ENCODE measurements at places on chromosomes 12 and 14. TPM values are rescaled to one million over a fixed set of nuclear protein-coding genes. Genes with fewer than 3 reads are reported as not detected.

The RIPK3 gene
- not detected for total RNA-seq

The PRKD1 gene
- 4.4 TPM for total RNA-seq

The DIO3 gene
- total RNA-seq, result not detected

The KLRC4 gene
- total RNA-seq, result not detected

The ZC2HC1C gene
- 0.21 TPM for total RNA-seq

The PPFIA2 gene
- 0.33 TPM for total RNA-seq

- peak; percentile 20 for DNase-seq
These were observed at the start of gene CCDC85C for GRCh38 chr14:99603471-99604277. Gene CCDC85C, minus strand, starts transcription at chr14:99604207. Its CDS starts 248 bp downstream, at chr14:99603959.

DNA sequence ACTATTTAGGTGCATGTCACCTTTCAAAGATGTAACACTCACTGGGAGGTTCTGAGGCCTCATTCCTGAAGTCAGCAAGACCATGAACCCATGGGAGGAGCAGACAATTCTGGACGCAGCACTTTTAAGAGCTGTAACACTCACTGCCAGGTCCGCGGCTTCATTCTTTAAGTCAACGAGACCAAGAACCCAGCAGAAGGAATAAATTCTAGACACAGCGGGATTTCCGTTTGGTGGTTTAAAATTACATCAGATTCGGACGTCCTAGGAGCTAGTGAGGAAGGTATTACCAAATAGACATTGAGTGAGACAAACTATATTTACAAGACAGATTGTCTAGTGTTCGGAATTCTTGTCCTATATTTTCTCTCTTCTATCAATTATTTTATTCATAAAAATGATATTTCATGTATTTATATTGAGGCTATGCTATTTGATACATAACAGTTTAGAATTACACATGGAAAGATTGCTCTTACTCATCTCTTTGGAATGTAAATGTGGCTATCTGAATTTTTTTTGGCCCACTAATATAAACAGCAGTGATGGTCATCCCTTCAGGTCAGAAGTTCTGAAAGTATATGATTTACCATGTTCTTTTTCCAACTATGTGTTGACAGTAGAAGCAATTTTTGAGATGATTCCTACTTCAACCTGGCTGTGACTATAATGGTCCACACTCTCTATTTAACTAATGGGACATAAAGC, 1973.0 kb upstream of the FLRT2 start:
- peak; percentile 79 for DNase-seq

- DNase-seq, result no peak
These were observed 25.2 kb upstream of the OAS1 start for GRCh38 chr12:112881602-112882001.

DNA sequence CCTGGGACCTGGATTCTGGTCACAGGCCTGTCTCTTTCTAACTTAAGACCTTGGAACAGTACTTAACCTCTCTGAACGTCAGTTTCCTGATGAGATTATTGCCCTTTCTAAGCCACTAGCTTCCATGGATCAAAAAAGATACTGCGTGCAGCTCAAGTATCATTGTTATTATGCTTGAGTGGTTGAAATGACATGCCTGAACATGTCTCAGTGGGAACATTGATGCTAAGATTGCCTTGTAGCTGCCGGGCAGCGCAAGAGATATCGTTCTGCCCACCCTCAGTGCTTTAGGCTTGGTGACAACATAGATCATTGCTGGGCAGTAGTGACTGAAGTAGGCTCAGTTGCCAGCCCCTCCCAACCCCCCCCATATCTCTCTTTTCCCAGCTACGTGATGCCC, 131.9 kb downstream of the SMOC1 start:
- no peak for DNase-seq

- DNase-seq, result no peak
These were observed at the start of gene CLECL1 for GRCh38 chr12:9732921-9733461. Gene CLECL1, minus strand, starts transcription at chr12:9733097.

- DNase-seq, result no peak
These were observed 787 bp upstream of the PRMT5 start for GRCh38 chr14:22929961-22930364.

DNA sequence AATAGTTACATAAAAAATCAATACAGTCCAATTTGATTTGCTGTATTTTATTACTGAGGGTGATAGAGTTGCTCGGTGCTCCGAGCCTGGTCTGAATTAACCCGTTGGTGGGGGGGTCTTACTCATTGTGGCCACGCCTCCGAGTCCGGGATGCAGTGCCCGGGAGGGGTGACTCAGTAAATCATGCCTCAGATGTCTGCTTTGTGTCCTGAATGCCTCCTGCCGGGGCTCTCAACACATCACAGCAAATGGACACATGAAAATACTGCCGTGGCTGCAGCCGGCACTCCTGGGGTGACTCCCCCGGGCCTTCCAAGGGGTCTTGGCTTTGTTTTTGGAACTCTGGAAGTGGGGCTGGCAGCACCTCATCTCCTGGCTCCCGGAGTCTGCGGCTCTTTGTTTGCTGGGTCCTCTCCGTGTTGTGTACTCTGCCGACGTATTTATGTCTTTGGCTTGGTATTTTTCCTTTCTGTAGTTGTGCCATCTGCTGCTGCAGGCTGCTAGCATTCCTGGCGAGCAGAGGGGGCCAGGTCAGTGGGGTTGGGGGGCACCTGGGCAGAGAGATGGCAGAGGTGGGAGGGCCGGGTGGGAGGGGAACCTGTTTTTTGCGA, 129.0 kb downstream of the AACS start:
- DNase-seq, result no peak

DNA sequence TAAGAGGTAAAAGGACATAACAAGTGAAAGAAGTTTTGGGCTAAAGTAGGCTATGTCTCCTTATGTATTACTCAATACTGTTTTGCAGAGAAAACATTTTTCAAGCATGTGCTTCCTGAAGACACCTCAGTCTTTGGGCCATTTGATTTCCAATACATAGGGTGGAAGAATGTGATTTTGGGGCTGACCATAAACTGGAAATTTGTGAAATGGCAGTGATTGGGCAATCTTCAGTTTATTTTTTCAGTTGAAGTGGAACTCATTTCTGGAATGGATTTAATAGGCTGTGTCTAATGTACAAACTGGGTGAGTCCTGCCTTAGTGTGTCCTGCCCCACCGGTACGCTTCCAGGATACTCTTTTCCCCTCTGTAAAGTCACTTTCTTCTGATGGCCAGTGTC, 2.8 kb upstream of the ACADS start:
- no peak for DNase-seq

GRCh38 chr14:97277711-97278110, 480.5 kb downstream of the VRK1 start:
- DNase-seq, result no peak

DNA sequence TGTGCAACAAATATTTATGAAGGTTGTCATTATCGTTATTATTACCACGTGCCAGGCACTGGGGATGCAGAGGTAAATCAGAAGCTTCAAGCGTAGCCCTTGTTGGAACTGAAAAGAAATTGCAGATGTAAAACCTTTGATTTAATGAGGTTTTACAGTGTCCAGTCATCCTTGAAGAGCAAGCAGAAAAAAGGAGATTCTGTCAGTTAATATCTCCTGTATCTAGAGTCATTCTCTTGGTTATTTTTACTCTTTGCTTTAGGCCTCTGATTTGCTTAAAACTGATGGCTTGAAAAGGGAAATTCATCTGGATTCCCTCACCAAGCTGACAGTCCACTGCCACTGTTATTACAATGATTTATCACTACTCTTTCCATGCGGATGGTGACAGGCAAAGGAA, 179.3 kb downstream of the GALC start:
- DNase-seq, result no peak

- DNase-seq, result no peak
These were observed 29.6 kb upstream of the KCNK10 start for GRCh38 chr14:88352698-88353097.

- DNase-seq, result peak; percentile 31
These were observed 1187.3 kb upstream of the SEL1L start for GRCh38 chr14:82720946-82721345.

- no peak for DNase-seq
These were observed 35.8 kb downstream of the DDX51 start for GRCh38 chr12:132108211-132108832.

- no peak for DNase-seq
These were observed 48.9 kb upstream of the BTG1 start for GRCh38 chr12:92194561-92194960.

DNA sequence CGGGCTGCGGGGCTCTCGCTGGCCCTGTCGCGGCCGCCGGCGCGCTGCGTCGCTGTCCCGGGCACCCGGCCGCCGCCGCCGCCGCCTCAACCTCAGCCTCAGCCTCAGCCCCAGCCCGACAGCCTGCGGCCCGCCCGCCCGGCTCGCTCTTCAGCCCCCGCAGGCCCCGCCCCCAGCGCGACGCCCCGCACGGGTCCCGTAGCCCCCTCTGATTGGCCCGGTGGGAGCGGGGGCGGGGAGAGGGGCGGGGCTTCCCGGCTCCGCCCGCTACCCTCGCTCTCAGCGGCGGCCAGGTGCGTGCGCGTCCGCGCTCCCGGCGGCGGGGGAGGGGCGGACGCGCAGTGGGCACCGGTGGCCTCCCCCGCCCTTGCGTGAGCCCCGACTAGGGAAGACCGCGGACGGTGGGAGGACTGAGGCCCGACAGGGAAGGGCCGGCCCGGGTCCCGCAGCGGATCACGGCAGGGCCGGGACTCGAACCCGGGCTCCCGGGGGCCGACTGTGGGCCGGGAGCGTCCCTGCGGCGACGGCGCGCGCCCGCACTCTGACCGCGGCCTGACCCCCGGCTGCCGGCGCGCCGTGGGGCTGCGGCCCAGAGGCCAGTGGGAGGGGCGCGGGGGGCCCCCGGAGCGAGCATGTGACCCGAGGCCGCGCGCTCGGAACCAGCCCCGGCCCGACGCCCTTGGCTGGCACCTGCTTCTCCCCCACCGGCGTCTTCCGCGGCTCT, at the start of gene PPP1R13B:
PPP1R13B (minus strand) TSS at position 125 of the 724 bp plus-strand sequence. CDS start 268 bp downstream, outside the sequence.
- peak; percentile 74 for DNase-seq

GRCh38 chr12:43318021-43318420, 234.0 kb downstream of the ADAMTS20 start:
- DNase-seq, result no peak

GRCh38 chr12:123050331-123050831, 69.9 kb downstream of the ARL6IP4 start:
- DNase-seq, result peak; percentile 47

- no peak for DNase-seq
These were observed 36.0 kb downstream of the NINJ2 start for GRCh38 chr12:627285-627684.

GRCh38 chr14:37056473-37056872, 115.9 kb downstream of the SLC25A21 start:
- peak; percentile 72 for DNase-seq

DNA sequence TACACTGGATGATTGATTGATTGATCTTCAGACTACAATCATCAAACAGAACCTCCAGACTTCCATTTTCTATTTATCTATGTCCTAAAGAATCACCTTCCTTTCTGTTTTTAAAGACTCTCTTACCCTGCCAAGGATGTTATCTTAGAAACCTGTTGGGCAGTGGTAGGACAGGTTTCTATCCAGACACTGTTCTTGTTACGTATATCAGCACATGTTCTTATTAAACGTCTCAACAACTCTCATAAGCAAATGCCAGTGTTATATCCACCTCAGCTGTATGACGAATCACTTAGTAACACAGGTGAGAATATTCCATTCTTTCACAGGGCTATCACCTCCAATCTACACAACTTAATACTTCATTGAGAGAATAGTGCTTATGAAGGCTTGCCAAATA, 40.2 kb upstream of the RPL10L start:
- DNase-seq, result no peak

GRCh38 chr12:68970951-68971350, 38.0 kb upstream of the CPM start:
- DNase-seq, result no peak

DNA sequence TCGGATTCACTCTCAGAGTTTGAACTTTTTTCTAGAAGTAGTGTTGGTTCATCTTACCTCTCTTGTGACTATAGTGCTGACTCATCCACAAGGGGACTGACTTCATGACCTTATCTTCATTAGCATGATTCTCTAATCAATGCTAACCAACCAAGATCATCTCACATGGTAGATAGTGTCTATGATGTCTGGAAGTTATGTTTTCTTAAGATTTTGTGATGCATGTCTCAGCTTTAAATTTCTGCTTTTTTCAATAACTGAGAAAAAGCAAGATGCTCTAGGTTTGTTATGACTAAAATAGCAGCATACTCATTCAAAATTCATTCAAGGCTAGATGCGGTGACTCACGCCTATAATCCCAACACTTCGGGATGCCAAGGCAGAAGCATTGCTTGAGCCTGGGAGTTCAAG, 12.3 kb upstream of the SLC35E3 start:
- DNase-seq, result no peak

DNA sequence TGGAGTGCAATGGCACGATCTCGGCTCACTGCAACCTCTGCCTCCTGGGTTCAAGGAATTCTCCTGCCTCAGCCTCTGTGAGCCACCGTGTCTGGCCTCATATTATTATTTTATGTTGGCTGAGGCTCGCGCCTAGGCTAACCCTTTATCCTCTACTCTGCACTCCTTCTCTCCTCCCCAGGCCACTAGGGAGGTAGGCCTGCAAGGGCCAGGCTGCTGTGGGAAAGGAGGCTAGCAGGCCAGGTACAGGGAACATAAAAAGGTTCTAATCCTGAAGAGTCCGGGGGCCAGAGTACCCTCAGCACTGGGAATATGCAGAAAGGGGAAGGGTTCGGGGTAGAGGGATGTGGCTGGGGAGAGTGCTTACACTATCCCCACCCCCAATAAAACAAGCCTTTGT, 14.9 kb downstream of the PKP2 start:
- no peak for DNase-seq

GRCh38 chr12:76990716-76991115, 74.7 kb downstream of the E2F7 start:
- DNase-seq, result no peak

All from H4 (cell line).